ENCODE measurements at places on chromosomes 12 and 14.

GRCh38 chr14:45968037-45968436 is 683.5 kb downstream of the RPL10L start:
- DNase-seq = no peak

- DNase-seq = peak; percentile 28
These were observed 81.6 kb upstream of the SCAF11 start for GRCh38 chr12:46071769-46072624.

DNA sequence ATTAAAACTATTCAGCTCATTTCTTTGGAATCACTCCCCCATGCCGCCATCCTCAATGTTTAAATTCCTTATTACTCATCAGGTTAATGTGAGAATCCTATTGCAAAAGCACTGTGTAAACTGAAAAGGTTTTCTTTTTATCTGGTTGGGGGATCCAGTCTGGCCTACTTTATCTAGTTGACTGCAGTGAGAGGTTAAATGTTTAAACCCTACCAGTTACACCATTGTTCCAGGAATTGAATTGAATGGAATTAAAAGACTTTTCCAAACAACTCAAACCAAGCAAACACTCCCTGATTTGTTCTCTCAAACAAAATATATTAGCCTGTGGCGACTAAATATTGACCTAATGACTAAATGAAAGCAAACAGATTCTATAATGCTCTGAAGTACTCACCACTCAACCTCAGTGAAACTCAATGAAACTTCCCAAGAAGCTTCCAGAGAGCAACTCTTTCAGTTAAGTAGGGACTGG is 100.5 kb downstream of the VEZT start:
- DNase-seq = no peak

- DNase-seq = no peak
These were observed 158.8 kb upstream of the NPAS3 start for GRCh38 chr14:32779840-32780239.

DNA sequence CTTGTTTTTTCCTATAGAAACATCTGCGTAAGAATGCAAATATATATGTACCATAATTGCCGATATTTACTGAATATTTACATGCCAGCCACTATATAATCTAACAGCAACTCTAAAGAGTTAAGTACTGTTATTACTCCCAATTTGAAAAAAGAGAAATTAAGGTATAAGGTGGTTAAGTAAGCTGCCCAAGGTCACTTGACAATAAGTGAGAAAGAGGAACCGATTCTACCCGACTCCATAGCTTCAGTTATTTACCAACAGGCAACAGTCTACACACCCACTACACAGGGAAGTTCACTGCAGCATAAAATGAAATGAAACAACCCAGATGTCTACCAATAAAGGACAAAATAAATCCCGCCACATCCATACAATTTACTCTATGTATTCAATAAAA is 1.1 kb downstream of the MIS18BP1 start:
- DNase-seq = no peak

- no peak for DNase-seq
These were observed 14.1 kb upstream of the ACSM4 start for GRCh38 chr12:7289743-7290142.

DNA sequence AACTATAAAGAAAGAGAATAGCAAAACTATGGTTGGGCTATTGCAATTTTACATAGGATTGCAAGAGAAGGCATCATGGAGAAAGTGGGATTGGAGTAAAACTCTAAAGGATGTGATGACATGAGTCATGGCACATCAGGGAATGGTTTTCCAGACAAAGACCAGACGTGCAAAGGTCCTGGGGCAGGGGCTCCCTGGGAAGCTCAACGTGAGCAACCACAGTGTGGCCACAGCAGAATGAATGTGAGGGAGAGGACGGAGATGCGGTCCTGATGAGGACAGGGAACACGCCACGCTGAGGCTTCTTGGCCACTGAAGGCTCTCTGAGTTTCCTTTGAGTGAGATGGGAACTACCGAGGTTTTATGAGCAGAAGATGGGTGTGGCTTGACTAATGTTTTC is 38.2 kb downstream of the FZD10 start:
- DNase-seq = no peak

DNA sequence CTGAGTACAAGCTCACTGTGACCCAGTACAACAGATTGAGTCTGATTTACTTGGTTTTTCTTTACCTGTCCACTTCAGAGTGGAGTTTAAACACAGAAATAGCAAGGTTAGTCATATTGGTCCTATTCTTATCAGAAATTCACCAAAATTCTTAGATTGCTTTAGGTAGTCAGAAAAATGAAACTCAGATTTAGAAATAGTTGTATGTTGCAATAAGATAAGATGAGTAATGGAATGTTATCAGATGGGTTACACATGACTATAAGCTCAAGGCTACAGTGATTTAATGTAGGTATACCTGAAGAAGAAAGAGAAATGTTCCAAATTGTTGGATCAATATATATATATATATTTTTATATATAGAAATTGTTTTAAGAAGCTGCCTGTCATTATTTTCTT is 524.1 kb downstream of the LRFN5 start:
- DNase-seq = no peak

- no peak for DNase-seq
These were observed 432.6 kb downstream of the LRIG3 start for GRCh38 chr12:58487678-58488161.

GRCh38 chr12:108254030-108254429 is 85.1 kb downstream of the CMKLR1 start:
- no peak for DNase-seq

DNA sequence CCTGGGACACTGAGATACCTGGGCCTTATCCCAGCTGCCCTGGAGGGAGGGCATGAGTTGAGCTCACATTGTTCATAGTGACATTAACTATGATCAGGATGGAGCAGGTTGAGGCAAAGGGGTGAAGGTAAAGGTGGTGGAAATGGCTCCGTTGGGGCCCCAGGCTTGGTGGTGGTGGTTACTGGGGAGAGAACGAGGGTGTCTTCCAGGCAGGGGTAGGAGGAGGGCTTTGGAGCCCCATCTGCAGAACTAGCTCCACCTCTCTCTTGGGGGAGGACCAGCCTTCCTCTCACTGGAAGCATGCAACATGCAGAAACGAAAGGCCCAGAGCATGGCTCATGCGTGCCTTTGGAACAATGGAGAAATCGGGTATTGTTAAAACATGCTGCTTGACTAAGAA is 217.0 kb downstream of the SLC41A2 start:
- DNase-seq = no peak

DNA sequence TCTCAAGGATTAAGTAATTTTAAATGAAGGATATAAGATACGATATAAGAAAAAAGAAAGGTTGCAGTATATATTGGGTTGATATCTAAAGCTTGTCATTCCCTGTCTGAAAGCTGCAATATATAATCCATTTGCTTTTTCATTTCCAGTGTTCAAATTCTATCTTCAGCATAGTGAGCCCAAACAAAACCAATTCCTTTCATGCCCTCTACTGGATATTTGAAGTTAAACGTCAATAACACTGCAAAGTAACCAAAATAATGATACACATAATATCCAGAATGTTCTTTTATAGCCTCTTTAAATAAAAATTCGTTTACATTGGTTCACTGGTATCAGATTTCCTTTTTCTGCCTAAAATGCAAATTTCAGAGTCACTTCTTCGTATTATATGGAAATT is 64.5 kb upstream of the DAAM1 start:
- DNase-seq = no peak

GRCh38 chr14:69663300-69663643 is 51.9 kb downstream of the SUSD6 start:
- DNase-seq = no peak

DNA sequence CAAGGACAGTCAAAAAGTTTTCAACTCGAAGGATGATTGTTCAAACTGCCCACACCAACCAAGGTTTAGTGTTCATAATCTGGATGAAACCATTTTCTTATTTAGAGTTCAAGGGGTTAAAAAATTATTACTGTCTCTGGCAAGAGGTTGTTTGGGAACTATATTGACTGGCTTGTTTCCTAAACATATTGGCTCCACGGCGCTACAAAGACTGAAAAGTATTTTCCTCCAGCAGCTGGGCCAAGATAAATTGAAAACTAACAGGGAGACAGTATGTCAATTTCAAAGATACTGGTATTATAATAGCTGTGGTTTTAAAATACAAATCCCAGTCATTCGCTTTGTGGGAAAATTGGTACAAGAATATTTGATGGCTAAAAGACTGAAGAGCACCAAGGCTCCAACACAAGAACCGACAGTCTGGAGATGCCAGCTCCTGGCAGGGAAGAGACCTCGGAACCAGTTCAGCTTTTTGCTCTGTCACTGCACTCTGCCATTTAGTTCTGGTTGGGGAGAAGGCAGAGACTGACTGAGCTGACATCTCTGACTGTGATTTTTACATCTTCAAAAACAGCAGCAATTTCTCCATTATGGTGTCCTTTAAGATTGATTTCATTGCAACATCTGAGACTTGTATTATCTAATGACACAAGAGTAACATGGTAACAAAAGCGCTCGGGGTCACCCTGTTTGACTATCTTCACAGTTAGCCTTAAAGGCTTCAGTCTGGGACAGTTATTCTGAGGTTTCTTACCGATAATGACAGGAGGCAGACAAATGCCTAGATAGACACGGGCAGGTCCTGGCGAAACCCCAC is 62.0 kb downstream of the ST8SIA1 start:
- no peak for DNase-seq

DNA sequence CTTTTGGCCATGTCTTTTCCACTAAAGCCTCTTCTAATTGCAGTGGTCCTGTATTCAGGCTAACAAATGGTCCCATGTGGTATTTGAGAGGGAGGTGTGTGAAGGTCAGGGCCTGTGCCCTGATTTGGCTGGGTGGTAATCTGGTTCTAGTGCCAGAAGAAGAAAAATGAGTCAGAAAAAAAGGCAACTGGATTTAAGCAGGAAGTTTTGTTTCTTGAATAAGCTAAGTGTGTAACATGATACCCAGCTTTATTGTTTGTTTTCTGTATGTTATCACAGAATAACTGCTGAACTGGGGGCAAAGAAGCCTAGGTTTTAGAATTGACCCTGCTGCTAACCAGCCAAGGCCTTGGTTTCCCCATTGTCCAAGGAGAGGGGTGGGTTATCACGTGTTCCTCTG is 134.0 kb downstream of the ANO6 start:
- DNase-seq = no peak

- DNase-seq = no peak
These were observed 18.5 kb downstream of the PPP2R5E start for GRCh38 chr14:63524537-63525155.

DNA sequence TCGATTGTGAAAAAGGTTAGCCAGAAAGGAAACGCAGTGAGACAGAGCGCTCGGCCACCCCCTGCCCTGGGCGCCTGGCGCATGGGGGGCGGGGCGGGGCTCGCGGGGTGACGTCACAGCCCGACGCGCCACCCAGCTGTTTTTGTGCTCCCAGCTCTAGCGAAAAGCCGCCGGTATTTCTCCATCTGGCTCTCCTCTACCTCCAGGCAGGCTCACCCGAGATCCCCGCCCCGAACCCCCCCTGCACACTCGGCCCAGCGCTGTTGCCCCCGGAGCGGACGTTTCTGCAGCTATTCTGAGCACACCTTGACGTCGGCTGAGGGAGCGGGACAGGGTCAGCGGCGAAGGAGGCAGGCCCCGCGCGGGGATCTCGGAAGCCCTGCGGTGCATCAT is at the start of gene GABARAPL1:
Gene GABARAPL1, plus strand, starts transcription at position 139 of the 393 bp plus-strand sequence. Its CDS starts 253 bp downstream, at position 392.
- DNase-seq = peak; percentile 51

DNA sequence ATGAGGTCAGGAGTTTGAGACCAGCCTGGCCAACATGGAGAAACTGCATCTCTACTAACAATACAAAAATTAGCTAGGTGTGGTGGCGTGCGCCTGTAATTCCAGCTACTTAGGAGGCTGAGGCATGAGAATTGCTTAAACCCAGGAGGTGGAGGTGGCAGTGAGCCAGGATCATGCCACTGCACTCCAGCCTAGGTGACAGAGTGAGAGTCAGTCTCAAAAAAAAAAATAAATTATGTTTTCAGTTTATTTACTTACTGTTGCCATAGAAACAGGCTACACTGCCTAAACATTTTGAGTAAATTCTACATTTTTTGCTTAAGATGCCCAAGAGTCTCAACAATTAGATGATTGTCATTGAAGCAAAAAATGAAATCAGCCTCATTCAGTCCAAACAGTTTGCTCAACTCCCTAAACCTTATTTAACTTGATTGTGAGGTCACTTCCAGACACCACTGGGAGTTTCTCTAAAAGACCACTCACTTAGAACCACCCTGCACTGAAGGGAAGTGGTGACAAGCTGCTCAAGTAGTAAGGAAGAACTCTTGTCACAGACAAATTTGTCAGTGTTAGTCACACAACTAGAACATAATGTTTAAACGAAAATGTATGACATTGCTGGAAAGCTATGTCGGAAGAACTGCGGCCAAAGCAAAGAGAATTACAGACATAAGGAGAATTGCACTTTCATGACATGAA is 9.8 kb upstream of the GNPNAT1 start:
- DNase-seq = no peak

DNA sequence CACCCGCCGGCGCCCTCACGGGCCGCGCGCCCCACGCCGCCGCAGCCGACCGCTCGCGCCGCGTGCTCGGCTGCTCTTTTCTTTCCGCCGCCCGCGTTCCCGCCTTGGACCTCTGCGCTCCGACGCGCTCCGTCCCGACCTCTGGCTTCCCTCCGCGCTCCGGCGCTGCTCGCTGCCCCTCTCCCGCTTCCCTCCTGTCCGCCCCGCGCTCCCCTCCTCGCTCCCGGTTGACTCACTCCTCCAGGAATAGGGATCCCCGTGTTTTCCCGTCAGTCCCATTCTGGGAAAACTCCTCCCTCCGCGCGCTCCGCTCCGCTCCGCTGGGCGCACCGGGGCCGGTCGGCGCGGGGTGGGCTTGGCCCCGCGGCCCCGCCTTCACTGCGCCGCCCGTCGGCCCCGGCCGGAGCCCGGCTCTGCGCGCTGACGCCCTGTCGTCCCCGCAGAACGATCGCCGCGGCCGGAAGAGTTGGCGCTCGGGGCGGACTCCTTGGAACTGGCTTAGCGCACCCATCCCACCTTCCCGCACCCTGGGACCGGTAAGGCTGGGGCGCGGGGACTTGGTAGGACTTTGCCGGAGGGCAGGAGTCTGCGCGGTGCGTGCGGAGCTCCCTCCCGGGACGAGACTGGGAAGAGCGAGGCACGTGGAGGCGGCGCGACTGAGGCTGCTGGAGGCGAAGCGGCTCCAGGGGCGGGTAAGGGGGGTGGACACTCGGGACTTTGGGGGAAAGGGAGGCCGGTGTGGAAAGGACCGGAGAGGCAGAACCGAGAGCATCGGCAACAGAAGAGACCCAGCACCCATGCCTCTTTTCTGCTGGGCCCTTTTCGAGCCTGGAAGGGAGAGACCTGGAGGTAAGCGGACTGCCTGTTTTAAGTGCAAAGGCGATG is 550 bp downstream of the TEAD4 start:
- no peak for DNase-seq
